ENCODE measurements at places on chromosomes 6 and 20. TPM values are rescaled to one million over a fixed set of nuclear protein-coding genes. Genes with fewer than 3 reads are reported as not detected.

MCCD1 gene
- total RNA-seq, result not detected

SLC22A7 gene
- not detected for total RNA-seq

DNAH8 gene
- 0.07 TPM for total RNA-seq

DDR1 gene
- 5.7 TPM for total RNA-seq

SLC44A4 gene
- total RNA-seq, result 0.13 TPM

STMND1 gene
- total RNA-seq, result not detected

ULBP1 gene
- 0.43 TPM for total RNA-seq

ETV7 gene
- total RNA-seq, result 0.14 TPM

ASIP gene
- total RNA-seq, result not detected

PBOV1 gene
- not detected for total RNA-seq

SUN5 gene
- not detected for total RNA-seq

HSPA1L gene
- total RNA-seq, result 0.57 TPM

SNX9 gene
- total RNA-seq, result 61.3 TPM

ARMH2 gene
- not detected for total RNA-seq

C20orf202 gene
- total RNA-seq, result not detected

DUSP15 gene
- not detected for total RNA-seq

LGSN gene
- total RNA-seq, result under 0.01 TPM

PDE10A gene
- total RNA-seq, result 18.9 TPM

RCAN2 gene
- 0.13 TPM for total RNA-seq

GPANK1 gene
- 15.4 TPM for total RNA-seq

CDH4 gene
- 5.7 TPM for total RNA-seq

TFEB gene
- 1.7 TPM for total RNA-seq

EYS gene
- total RNA-seq, result not detected

TCFL5 gene
- 12.3 TPM for total RNA-seq

BTN3A1 gene
- total RNA-seq, result 12.2 TPM

BACH2 gene
- total RNA-seq, result 0.40 TPM

KAT14 gene
- total RNA-seq, result 12.9 TPM

GGTLC1 gene
- total RNA-seq, result not detected

CGA gene
- total RNA-seq, result not detected

SLX4IP gene
- 5.8 TPM for total RNA-seq

SOX18 gene
- total RNA-seq, result 25.5 TPM

TBC1D7 gene
- 21.5 TPM for total RNA-seq

LAMP5 gene
- 0.66 TPM for total RNA-seq

OPN5 gene
- total RNA-seq, result not detected

RAB44 gene
- total RNA-seq, result under 0.01 TPM

MEP1A gene
- not detected for total RNA-seq

SCGN gene
- total RNA-seq, result 0.13 TPM

CRYBG1 gene
- total RNA-seq, result 55.7 TPM

GPX5 gene
- total RNA-seq, result not detected

ERVFRD-1 gene
- not detected for total RNA-seq

PDCD2 gene
- 120 TPM for total RNA-seq

RAD21L1 gene
- total RNA-seq, result 0.07 TPM

LPA gene
- not detected for total RNA-seq

GDAP1L1 gene
- not detected for total RNA-seq

ALDH5A1 gene
- total RNA-seq, result 0.40 TPM

KIF25 gene
- not detected for total RNA-seq

CCN6 gene
- not detected for total RNA-seq

VSTM2L gene
- not detected for total RNA-seq

NKX2-4 gene
- not detected for total RNA-seq

MEI4 gene
- total RNA-seq, result not detected

SDCBP2 gene
- total RNA-seq, result 4.1 TPM

TBXT gene
- total RNA-seq, result not detected

SLC17A3 gene
- not detected for total RNA-seq

GPR6 gene
- not detected for total RNA-seq

EEF1E1 gene
- total RNA-seq, result 85.9 TPM

TMEM170B gene
- 9.6 TPM for total RNA-seq

EDN1 gene
- total RNA-seq, result 244 TPM

IPCEF1 gene
- total RNA-seq, result not detected

CST4 gene
- not detected for total RNA-seq

All from thoracic aorta endothelial cell (primary cell).